ENCODE measurements at places on chromosomes 2 and 18.

GRCh38 chr2:32258242-32258641 is 6.4 kb downstream of the NLRC4 start:
- DNase-seq, result no peak

DNA sequence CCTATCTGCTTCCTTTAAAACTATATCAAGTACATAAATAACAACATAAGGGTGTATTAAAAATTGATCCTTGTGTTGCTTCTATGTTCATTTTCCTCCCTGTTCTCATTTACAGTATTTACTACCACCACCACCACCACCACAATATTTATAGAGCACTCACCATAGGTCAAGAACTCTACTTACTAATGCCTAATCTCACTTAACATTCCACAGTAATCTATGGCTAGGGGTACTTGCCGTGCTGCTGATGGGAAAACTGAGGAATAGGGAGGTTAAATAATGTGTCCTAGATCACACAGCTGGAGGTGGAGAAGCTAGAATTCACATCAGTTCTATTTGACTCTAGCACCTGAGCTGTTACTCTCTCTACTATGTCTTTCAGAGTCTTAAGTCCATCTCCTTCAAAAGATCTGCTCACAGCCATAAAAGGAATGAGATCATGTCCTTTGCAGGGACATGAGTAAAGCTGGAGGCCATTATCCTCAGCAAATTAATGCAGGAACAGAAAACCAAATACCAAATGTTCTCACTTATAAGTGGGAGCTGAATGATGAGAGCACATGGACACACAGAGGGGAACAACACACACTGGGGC is 54.1 kb upstream of the ZNF385B start:
- DNase-seq, result no peak

GRCh38 chr2:190405070-190405469 is 3.1 kb upstream of the MFSD6 start:
- no peak for DNase-seq

- DNase-seq, result no peak
Observed at GRCh38 chr2:129004485-129004884, 685.8 kb upstream of the HS6ST1 start.

DNA sequence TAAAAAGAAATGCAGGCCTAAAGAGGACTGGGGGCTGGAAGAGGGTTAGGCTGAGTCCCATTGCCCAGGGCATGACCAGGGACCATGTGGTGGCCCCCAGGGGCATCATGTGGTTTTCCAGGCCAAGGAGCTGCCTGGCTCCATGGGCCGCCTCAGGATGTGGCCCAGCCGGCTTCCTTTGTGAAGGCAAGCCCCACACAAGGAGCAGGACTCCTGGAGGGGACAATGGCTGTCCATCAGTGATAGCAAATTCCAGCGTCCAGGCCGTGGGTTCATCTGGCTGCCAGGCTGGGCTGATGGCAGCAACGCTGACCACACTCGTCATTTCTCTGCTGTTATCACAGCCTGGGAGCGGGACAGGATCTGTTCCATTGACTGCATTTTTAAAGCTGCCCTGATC is 82.5 kb downstream of the GBX2 start:
- no peak for DNase-seq

- no peak for DNase-seq
Observed at GRCh38 chr2:225996462-225996828, 596.9 kb downstream of the NYAP2 start.
